ENCODE measurements at places on chromosomes 16 and 17.
A peak's percentile ranks its signal among the peaks of the same experiment; 100 is the strongest.

- DNase-seq, result no peak
Measured at GRCh38 chr17:44112284-44113280, 10.9 kb downstream of the HDAC5 start.

GRCh38 chr16:84692451-84693214 lies 7.2 kb upstream of the USP10 start:
- peak; percentile 53 for DNase-seq

GRCh38 chr17:16639438-16639837 lies 14.2 kb downstream of the ZNF624 start:
- DNase-seq, result no peak

DNA sequence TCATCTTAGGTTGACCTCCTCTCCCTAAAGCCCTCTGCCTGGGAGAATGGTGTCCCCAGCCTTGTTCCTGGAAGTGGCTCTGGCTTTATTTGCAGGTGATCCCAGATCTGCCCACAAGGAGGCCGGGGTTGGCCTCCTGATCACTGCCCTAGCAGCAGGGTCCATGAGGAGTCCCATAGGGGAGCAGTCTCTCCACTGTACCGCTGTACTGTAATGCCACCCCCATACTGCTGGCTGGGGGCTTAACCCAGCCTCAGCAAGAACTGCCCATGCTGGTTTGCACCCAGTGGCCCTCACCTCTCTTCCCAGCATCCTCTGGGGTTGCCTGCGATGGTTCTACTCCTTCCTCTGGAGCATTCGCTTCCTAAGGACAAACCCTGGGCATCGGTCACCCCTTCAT lies 39.1 kb downstream of the PSME3IP1 start:
- no peak for DNase-seq

GRCh38 chr16:49000594-49000993 lies 281.0 kb downstream of the CBLN1 start:
- no peak for DNase-seq

GRCh38 chr16:84423416-84423837 lies 55.1 kb downstream of the ATP2C2 start:
- peak; percentile 48 for DNase-seq

DNA sequence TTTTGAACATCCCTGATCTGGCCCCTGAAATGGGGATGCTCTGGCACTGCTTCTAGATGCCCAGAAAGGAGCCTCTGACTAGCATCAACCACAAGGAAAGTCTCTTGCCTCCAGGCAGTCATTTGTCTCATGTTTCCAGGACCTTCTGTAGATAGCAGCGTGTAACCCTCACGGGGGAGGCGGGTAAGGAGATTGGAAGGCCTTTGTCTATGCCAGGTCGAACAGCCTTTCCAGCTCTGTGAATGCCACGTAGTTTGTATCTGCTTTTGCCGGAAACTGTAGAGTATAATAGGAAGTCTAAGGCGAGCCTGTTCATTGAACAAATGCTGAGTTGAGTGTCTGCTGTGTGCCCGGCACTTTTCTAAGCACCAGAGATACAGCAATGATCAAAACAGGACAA lies 43.9 kb upstream of the AQP8 start:
- DNase-seq, result no peak

- no peak for DNase-seq
Measured at GRCh38 chr17:50218771-50219315, 17.4 kb upstream of the COL1A1 start.

GRCh38 chr16:57643147-57643874 lies 14.9 kb downstream of the ADGRG1 start:
- peak; percentile 42 for DNase-seq

GRCh38 chr16:49857423-49858181 lies 1.7 kb upstream of the ZNF423 start:
- DNase-seq, result peak; percentile 83

- DNase-seq, result no peak
Measured at GRCh38 chr16:57696240-57696639, 1.6 kb downstream of the DRC7 start.

DNA sequence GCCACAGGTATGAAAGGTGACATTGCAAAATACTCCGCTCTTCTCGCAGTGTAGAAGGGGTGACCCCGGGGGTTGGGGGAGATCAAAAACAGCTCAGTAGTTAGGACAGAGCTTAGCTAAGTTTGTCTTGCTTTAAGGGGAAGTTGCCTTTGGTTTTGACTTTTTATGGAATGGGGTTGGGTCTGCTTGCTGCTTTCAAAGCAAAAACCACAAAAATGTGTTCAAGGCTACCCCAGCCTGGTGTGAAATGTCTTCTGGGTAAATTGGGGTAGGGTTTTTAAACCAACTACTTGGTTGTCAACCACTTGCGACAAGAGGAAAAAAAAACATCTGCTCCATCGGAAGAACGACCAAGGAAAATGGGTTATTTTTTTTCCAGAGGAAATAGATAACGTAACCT lies 6.2 kb downstream of the FUS start:
- no peak for DNase-seq

DNA sequence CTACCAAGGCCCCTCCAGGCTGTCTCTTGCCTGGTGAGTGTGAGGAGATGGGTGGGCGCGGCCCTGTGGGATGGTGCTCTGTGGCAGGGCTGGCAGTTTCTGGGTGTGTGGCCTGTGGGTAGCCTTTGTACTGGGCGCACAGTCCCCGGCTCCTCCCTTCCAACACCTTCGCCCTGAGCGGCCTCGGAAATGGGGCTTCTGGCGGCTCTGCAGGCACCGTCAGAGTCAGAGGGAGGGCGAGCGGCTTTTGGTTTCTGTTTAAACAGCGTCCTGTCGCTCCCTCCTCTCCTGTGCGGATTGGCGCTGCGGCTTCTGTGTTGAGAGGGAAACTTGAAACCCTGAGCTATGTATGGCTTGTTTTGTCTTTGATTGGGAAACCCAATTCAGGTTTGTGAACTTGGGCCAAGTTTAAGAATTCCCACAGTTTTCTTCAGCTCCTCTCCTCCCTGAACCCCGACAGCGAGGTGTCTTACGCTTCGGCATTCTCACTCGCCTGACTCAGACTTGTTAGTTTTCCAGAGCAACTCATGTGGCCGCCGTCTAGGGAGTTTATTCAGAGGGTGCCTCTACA lies 8.3 kb upstream of the ZNF750 start:
- DNase-seq, result no peak

DNA sequence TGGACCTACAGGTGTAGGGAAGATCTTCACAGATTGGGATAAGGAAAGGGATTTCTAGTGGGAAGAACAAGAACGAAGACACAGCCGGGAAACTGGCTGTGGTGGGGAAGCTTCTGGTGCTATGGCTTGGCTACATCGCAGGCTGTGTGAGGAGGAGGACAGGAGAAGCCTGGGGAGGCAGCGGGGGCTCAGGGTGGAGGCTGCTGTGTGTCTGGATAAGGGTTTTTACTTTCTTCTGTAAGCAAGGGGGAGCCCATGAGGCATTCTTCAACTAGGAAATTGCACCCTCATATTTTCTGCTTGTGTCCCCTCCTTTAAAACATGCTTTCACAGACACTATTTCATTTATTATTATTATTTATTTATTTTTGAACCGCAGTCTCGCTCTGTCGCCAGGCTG lies 2.9 kb upstream of the RHBDF2 start:
- DNase-seq, result peak; percentile 63

DNA sequence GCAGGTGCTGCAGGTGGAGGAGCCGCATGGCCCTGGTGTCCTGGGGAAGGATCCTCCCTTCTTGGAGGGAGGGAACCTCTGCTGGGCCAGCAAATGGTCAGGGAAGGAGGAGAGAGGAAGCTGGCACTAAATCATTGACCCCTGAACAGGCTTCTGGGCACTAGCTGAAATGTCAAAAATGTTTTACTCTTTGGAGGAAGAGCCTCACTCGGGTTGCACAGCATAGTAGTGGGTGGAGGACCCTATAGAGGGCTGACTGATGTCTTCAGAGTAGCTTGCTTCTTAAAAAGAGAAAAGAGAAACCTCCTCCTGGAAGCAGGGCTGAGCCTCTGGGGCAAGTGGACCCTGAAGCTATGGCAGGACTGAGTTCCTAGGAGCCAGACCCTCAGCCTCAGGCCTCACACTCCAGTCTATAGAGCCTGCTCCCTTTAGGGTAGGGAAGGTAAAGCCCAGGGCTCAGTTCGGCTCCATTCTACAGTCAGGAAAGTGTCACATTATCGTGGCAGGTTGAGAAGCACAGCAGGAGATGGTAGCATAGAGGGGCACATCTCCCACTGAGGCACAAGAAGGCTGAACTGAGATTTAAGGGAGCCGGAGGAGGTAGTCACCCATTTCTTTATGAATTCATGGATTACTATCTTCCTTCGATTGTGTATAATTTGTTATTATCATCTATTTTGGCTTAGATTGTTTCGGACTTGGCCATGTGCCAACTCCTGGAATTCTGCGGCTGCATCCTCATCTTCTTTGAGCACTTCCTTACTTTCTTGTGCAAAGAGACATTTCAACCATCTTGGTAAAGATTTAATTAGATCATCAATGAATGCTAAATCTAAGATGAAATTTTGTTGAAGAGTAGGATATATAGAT lies 7.3 kb upstream of the CUEDC1 start:
- no peak for DNase-seq

GRCh38 chr17:80432350-80432955 lies 17.5 kb downstream of the ENDOV start:
- no peak for DNase-seq

GRCh38 chr16:81843243-81843582 lies 64.1 kb downstream of the PLCG2 start:
- no peak for DNase-seq

DNA sequence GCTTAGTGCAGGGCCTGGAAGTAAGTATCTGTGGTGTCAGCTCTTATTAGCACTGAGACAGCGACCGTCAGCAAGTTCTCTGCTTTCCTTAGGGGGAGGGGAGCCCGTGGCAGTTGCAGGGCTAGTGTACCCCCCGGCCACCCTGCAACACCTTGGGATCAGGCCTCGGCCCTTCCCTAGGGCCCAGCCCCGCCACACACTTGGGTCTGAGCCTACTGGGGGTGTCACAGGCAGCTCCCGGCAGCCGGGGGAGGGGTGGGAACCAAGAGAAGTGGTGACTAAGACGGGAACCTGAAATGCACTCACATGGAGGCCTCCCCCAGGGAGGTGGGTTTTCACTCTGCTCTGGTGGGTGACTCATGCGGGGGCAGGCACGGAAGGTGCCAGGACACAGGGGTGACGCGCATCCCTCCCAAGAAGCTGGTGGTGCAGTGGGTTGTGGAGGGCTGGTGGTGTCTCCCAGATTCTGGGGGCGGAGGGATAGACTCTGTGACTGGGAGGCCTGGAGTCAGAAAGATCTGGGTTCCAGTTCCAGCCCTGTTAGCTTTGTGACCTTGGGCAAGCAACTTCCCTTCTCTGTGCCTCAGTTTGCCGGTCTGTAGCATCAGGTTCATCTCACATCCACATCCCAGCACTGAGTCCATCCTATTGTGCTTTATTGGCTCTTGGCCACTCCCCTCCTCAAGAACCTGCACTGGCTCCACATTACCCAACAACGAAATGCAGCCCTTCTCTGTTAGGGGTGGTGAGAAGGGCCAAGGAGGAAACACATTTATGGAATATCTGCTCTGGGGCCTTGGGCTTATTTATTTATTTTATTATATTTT lies 44.5 kb downstream of the LAT start:
- DNase-seq, result peak; percentile 87

DNA sequence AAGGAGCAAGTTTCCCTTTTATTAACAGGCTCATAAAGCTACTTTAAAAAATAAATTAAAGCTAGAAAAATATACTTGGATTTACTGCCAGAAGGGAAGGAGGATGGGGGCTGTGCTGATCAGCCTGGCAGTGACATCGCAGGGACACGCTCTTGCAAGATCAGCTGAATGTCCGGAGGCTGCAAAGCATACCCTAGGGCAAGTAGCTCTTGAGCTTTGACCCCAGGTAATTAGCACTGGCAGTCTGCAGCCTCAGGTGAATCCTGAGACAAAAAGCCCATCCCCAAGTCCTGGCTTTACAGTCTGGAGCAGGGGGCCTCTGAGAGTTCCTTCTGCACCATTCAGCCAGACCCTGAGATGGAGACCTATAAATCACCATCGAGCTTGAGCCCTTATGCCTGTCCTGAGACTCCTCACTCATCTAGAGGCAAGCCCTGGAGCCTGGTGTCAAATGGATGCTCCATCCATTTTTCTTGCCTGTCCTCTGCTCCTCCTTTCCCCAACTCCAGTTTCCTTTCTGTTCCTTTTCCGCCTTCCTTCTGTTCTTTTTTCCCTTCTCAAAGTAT lies 131.7 kb downstream of the TMEM114 start:
- DNase-seq, result no peak

DNA sequence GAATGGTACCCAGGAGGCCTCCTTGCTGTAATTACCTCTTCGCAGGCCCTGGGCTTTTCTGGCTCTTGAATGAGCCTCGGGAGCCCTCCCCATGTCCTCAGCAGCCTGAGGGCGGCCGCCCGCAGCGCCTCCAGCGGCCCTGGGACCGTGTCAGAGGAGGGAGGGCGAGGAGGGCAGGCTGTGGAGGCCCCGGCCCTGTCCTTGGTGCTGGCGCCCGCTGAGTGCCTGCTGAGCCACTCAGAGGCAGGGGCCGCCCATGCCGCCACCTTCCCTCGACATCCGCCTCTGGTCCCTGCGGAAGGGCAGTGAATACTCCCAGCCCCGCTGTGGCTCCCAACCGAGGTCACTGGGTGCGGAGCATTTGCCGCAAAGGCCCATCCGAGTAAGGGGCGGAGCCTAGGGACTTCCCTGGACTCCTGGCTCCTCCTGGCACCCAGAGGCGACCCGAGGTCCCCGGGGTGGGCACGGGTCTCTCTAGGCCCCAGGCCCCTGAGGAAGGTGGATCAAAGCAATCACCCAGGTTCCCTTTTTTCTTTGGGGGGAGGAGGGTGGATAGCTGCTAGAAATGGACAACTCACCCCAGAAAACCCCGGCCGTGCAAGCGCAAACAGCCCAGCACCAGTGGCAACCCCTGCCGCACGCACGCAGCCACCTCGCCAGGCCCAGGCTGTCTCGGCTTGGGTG lies 2.8 kb downstream of the RBFOX3 start:
- DNase-seq, result peak; percentile 12

DNA sequence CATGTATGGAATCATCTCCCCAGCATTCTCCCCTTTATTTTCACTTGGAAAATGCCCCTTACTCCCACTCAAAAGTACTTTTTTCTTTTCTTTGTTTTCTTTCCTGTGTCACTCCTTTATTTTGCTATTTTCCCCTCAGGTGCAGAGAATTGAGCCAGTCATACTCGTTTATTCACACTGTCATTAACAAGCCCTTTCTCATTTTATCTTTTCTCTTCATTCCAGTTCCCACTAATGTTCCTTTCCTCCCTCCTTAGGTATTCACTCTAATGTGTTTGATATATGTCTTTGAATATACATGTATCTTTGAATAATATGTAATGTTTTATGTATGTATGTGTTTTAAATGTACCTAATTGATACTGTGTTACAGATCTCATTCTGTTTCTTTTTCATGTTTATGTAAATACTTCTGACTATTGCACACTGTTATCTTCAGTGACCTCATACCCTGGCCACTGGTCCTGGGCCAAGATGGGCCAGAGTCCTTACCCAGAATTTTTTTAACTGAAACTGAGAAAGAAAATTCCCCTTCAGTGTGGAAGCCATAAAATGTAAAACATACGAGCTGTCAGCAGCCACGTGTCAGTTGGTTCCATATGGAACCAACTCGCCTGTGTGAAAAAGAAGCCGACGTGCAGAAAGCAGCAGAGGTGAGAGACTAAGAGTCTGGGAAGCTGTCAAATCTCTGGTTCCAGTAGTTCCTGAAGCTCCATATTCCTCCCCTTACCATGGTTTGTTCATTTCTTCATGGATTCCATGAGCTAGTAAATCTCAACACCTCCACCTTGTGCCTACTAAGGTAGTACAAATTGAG lies 5.8 kb downstream of the SRR start:
- no peak for DNase-seq

Measured in suppressor macrophage (primary cell).